ENCODE measurements at places on chromosomes 2 and 18.

DNA sequence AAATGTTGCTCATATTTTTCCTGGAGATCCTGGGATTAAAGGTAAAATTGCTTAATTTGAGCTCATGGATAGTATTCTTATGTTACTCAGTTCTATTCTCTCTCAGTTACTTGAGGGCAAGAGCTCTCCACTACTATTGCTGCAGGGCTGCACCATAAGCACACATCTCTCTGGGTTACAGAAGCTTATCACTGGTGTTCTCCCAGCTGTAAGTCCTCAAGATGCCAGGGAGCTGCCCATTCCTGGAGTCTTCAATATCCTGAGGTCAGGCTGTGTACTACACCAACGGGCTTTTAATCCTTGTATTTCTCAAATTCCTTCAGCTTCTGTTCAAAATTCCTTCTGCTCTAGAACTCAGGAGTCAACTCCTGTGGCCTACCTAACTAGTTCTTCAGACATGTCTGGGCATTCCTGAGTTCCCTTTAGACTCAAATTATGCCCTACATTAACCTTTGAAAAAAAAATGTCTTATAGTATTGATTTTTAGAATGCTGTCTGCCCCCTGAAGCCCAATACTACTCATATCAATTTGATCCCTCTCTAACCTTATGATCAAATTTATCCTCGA is 17.7 kb upstream of the COBLL1 start:
- DNase-seq: no peak

DNA sequence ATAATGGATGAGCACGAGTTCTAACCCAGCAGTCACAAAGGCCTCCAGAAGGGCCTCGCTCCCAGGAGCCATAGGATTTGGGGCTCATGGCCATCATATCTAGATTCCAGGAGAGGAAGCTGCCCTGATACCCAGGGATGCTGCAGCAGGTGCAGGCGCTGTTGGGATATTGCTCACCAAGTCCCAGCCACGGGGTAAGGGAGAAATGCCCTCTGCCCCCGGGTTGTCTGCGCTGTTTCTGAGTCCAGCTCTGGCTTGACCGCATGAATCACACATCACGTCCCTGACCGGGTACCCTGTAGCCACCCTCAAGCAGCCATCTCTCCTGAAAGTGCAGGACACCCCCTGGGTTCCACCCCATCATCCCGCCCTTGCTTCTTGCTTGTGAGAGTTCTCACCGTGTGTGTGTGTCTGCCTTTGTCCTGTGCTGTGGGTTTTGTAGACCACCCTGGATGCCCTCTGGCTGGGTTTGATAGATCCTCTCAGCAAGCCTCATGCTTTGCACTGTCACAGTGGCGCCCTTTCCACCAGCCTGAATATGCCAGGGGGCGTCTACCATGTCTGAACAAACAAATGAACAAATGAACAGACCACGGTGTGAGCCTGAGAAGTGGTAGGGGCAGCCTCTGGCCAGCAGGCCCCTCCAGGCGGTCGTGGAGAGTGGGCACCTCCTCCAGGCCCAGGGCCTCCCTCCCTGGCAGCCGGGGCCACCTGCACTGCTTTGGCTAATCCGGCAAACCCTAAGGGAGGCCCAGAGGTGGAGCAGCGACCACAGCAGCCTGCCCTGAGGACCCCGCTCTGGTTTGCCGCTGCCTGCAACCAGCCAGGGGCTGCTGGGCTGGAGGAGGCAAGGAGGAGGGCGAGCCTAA is 32.1 kb downstream of the ADRA2B start:
- DNase-seq: no peak

DNA sequence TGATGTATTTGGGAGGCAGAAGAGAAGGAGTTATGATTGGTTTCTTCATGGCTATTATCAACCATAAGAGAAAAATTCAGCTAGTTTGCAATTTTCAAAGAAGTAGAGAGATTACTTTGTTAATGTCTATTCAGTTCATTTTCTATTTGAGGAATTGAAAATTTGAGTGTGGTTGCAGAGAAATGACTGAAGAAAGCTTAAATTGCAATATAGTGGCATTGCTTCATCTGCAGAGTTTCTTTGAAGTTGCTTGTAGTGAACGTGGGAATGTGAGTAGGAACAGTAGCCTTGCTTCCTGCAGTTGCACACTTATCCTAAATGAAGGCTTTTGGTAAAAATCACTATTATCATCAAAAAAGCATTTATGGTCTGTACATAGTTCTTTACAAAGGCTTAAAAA is 14.7 kb upstream of the CYRIA start:
- no peak for DNase-seq

DNA sequence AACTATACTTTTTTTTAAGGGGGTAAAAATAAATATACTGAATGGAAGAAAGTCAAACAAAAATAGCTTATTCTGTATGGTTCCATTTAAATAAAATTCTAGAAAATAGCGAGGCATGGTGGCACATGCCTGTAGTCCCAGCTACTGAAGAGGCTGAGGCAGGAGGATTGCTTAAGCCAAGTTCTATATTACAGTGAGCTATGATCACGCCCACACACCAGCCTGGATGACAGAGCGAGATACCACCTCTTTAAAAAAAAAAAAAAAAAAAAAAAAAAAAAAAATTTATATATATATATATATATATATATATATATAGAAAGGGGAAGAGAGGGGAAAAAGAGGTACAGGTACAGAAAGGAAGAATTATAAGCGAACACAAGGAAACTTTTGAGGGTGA is 77.7 kb downstream of the MEMO1 start:
- no peak for DNase-seq

DNA sequence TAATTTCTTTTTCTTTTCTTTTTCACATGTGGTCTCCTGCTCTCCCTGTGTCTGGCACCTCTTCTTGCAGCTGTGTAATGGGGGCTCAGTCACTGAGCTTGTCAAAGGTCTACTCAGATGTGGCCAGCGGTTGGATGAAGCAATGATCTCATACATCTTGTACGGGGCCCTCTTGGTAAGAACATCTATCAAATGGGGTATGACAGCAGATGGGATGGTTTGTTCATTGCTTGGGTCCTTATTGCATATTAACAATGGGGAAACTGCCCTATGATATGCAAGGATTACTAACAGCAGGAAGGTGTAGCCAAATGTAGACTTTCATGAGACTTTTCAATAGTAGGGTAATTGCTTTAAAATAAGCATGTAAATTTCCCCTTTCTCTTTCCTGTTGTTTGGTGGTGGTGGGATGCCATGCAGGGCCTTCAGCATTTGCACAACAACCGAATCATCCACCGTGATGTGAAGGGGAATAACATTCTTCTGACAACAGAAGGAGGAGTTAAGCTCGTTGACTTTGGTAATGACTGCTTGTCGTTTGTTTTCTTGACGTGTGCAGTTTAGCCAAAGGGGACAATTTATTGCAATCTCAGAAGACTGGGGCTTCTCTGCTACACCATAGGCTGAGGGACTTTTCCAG is 36.5 kb downstream of the MYO3B start:
- DNase-seq: no peak

DNA sequence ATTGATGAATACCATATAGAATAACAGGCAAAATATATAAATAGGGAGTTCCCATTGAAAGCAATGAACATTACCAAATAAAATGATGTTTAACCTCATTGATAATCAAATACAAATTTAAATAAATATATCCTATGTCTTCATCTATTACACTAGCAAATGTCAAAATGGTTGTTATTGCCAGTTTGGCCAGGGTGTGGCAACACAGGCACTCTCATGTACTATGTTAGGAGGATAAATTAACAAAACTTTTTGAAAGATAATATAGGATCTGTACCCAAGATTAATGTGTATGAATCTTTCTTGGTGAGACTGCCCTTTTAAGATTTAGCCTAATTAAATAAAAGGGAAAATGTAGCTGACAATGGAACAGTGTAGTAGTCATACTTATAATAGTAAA is 659.3 kb downstream of the ERBB4 start:
- peak; percentile 41 for DNase-seq

DNA sequence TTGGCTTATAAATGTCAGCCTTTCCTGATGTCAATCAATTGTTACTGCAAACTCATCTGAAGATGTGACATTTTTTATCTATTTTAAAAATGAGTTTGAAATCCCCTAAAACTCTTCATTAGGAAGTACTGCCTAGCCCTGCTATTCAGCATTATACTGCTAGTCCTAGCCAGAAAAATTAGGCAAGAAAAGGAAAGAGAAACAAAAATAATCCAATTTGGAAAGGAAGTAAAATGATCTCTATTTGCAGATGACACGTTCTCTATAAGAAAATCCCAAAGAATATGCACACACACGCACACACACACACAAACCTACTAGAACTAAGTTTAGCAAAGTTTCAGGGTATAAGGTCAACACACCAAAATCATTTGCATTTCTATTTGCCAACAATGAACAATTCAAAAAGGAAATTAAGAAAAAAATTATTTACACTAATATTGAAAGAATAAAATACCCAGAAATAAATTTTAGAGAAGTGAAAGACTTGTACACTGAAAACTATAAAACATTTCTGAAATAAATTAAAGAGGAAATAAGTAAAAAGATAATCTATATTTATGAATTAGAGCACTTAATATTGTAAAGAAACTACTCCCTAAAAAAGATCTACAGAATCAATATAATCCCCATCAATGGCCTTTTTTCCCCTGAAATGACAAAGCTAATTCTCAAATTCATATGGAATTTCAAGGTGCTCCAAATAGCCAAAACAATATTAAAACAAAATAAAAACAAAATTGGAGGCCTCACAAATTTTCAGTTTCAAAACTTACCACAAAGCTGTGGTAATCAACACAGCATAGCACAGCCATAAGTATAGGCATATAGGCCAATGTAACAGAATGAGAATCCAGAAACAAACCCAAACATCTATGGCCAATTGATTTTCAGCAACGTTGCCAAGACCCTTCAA is 433.7 kb upstream of the TRIB2 start:
- no peak for DNase-seq

DNA sequence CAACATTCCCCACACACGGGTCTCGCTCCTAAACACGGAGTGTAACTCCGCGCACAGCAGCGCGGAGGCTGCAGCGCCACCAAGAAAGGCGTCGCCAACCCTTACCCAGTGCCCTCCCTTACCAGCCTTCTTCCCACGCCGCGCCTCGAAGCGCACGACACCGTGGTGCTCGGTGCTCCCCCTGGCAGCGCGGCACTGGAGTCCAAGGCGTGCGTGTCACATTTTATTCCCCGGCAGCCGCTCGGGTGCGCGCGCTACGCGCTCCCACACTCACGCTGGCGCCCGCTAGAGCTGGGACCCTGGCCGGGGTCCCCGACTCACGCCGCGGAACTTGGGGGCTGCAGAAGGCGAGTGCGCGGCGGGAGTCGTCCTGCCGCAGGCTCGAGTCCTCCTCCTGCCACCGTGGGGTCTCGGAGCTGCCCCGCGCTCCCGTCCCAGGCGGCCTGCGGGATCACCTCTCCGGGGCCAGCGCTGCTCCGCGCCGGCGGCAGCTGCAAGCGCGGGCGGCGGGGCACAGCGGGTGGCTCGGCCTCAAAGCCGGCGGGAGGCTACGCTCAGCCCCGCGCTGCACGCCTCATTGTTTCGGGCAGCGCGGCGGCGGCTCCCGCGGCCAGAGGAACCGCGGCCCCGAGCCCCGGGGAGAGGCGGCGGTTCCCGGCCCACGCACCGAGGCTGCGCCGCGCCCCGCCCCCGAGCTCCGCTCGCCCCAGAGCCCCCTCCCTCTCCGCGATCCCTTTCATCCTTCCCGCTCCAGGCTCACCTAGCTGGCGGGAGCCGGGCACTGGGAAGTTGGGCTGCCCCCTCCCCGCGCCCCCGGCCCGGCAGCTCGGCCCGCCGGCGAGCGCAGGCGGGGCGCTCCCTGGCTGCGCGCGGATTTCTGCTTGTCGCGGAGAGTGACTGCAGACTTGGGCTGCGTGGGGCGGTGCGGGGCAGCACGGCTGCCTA is at the start of gene ST6GAL2:
Gene ST6GAL2 (minus strand): TSS at position 197 of the 945 bp plus-strand sequence. CDS start 42,190 bp downstream, outside the sequence.
- DNase-seq: no peak

GRCh38 chr2:159982270-159982669 is 80.1 kb downstream of the PLA2R1 start:
- peak; percentile 85 for DNase-seq

DNA sequence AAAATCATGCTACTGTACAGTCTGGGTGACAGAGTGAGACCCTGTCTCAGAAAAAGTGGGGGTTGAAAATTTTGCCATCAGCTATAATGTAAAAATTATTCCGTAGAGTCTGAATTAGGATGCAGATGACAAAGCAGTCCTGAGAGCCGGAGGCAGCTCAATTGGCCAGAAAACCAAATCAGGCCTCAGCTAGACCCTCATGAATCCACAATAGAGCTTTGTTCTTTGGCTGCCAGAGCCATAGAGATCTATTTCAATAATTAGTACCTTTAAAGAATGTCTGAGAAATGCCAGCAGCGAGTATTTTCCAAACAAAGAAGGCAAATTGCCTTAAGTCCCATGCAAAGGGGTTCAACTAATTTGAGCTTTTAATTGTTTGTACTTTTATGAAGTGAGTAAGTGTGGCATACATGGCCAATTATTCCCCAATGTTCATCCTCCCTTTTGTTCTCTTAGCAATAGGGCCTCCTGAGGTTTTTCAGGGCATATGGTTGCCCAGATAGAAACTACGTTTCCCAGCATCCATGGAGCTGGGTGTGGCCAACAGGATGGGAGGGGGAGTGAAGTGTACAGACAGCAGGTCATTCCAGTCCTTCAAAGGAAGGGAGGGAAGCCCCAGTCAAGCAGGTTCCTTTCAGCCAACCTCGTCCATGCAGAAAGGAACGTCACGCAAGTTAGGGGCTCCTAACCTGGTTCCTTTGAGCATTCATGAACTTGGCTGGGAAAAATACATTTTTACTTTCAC is 211.3 kb upstream of the APCDD1 start:
- DNase-seq: no peak

- DNase-seq: no peak
Observed at GRCh38 chr2:3970791-3971651, 267.6 kb downstream of the DCDC2C start.

GRCh38 chr2:212777020-212777491 is 238.5 kb upstream of the ERBB4 start:
- DNase-seq: peak; percentile 63

DNA sequence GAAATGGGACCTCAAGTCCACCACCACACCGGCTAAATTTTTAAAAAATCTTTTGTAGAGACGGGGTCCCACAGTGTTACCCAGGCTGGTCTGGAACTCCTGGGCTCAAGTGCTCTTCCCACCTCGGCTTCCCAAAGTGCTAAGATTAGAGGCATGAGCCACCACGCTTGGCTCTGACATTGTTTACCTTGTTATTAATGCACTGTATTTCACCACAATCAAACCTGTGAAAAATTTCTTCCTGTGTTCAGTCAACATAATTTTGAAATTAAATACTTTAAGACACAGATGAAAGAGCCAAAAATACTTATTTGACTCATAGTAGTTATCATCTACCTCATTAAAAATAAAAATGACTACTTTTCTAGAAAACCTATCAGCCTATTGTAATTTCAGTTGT is 16.0 kb upstream of the FAM124B start:
- no peak for DNase-seq

DNA sequence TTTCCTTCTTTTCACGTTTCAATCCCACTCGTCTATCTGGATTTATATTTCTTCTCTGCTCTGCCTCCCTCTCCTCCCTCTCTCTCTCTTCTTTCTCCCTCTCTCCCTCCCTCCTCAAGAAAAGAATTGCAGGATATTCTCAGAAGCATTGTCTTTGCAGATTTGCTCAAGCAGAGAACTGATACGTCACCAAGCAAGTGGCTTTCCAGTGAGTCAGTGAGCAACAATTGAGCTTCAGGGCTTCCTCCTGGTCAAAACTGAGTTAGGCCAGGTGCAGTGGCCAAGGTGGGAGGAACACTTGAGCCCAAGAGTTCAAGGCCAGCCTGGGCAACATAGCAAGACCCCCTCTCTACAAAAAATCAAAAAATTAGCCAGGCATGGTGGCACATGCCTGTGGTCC is 151.1 kb downstream of the SMAD2 start:
- no peak for DNase-seq

GRCh38 chr2:118268268-118268667 is 180.0 kb downstream of the INSIG2 start:
- DNase-seq: no peak

All from fibroblast of the aortic adventitia (primary cell).